ENCODE measurements at places on chromosomes 12 and 14.

GRCh38 chr12:64097366-64098105 is 124.6 kb downstream of the KICS2 start:
- no peak for DNase-seq

DNA sequence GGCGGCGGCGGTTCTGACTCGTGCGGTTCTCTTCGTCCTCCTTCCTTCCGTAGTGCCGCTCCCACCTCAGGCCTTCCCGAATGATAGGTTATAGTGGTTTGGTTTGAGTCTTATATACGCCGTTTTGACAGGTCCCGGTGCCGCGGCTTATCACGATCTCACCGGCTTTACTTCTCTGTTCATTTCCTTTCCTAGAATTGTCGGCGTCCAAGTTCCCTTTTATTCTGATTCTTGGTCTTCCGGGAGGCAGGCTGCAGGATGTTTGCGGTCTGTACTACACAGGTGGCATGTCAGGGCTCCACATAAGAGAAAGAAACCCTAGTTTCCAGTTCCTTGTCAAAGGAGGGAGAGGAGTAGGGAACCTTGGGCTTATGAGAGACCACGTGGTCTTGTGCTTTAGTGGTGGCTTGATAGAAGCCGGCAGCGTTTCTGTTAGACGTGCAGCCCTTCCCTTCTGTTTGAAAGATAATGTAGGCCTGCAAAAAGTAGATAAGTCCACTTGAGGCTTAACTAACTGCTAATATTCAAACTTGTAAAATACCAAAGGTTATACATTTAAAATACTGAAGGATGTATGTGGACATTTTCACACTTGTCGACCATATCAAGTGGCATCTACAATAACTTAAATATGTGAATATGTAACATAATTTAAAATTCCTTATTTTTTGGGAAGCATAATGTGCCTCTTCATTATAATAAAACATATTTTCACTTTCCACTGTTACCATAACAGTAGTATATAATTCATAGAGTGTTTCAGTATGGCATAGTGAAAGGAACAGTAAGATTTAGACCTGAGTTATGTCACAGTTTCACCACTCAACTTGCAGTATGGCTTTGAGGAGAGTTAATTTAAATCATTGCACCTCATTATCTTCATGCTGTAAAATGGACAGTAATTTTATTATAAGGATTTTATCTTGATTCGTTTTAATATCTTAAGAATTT is 804 bp downstream of the USP15 start:
- DNase-seq: peak; percentile 85

DNA sequence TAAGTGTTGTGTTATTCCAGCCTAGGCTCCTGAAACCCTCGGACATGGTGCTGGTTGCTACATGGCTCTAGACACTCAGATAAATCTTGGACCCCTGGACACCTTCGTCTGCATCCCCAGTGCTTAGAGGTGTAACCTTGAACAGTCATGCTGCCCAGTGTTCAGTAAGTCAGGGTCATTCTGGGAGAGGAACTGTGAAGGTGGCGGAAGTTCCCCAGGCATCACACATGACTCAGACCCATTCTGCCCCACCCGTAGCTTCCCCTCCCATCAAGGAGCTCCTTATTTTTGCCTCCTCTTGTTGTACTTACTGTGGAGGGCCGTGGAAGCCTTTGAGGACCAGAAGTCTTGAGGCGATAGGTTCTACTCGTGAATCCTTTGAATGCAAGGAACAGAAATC is 18.1 kb upstream of the SSPN start:
- DNase-seq: no peak

DNA sequence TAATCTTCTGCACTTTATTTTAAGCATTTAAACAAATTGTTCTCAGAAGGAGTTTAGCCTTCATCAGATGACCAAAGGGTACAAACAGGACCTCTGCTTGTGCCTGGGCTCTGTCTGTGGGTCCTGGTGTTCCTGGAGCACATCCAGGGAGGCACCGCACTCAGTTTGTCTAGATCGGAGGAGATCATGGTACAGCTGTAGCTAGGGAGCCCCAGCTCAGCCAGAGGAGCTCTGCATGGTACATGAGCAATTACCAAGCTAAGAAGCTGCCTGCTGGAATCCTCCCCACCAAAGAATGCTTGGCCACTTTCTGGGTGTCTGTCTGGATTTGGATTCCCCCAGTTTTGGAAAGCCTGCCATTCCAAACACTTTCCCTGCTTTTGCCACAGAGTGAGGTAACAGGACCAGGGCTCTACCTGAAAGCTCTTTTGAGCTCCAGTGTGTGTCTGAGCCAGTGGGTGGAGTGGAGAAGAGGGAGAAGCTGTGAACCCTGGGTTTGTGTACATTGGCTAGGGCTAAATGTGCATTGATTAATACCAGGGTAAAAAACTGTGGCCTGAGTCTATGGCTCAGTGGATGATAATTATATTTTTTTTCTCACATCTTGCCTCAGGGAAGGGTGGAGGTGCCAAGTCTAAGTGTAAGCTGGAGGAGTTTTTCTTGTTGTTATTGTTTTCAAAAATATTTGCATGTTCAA is 163.7 kb upstream of the IGF1 start:
- no peak for DNase-seq

GRCh38 chr14:54805070-54805444 is 97.6 kb downstream of the GCH1 start:
- DNase-seq: no peak

GRCh38 chr14:52473557-52473956 is 78.7 kb downstream of the TXNDC16 start:
- DNase-seq: no peak

GRCh38 chr14:24251880-24252288 is 9.5 kb upstream of the TINF2 start:
- DNase-seq: no peak

- DNase-seq: peak; percentile 88
These were observed 22.3 kb downstream of the PLEKHG3 start for GRCh38 chr14:64726585-64726890.

GRCh38 chr12:80470403-80470802 is 26.4 kb downstream of the PTPRQ start:
- no peak for DNase-seq

- no peak for DNase-seq
These were observed 114.9 kb downstream of the PIWIL1 start for GRCh38 chr12:130452546-130452945.

GRCh38 chr14:60183741-60184140 is 18.5 kb upstream of the DHRS7 start:
- no peak for DNase-seq

- no peak for DNase-seq
These were observed 62.1 kb downstream of the ACACB start for GRCh38 chr12:109178532-109178931.

GRCh38 chr14:99660794-99661193 is 15.9 kb downstream of the HHIPL1 start:
- no peak for DNase-seq

DNA sequence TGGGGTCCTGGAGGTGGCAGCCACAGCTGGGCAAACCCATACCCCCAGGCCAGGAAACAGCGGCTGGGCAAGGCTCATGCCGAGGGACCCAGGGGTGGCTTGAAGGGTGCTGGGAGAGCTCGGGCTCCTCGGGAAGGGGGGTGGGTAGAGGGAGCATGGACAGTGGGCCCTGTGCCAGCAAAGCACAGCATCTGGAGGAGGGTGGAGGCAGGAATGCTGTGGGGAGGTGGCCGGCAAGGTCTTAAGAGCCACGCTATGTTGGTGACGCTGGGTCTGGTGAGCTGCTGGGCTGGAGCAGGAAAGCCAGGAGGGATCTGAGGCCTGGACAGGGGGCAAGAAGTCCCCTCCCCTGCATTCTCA is 48.2 kb upstream of the DLK1 start:
- DNase-seq: no peak

DNA sequence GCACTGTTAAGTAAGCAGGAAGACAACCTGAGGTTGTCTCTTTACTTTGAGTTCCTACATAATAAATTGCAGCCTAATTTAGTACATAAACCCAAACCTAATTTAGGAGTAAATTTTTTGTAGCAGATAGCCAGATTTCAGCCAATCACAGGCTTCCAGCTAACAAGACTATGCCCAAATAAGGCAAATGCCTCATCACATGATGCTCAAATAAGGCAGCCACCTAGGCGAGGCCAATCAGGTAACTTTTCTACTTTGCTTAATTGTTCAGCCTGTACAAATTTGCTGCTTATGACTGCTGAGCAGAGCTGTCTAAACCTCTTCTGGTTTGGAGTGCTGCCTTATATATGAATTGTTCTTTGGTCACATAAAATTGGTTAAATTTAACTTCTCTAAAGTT is 1118.7 kb upstream of the TMEM132C start:
- DNase-seq: no peak

GRCh38 chr14:68379510-68380328 is 413.1 kb downstream of the ZFP36L1 start:
- DNase-seq: peak; percentile 68

- DNase-seq: no peak
These were observed 101.2 kb upstream of the SLC38A2 start for GRCh38 chr12:46473634-46474329.

- DNase-seq: no peak
These were observed 27.2 kb upstream of the AP4S1 start for GRCh38 chr14:30998100-30998706.

DNA sequence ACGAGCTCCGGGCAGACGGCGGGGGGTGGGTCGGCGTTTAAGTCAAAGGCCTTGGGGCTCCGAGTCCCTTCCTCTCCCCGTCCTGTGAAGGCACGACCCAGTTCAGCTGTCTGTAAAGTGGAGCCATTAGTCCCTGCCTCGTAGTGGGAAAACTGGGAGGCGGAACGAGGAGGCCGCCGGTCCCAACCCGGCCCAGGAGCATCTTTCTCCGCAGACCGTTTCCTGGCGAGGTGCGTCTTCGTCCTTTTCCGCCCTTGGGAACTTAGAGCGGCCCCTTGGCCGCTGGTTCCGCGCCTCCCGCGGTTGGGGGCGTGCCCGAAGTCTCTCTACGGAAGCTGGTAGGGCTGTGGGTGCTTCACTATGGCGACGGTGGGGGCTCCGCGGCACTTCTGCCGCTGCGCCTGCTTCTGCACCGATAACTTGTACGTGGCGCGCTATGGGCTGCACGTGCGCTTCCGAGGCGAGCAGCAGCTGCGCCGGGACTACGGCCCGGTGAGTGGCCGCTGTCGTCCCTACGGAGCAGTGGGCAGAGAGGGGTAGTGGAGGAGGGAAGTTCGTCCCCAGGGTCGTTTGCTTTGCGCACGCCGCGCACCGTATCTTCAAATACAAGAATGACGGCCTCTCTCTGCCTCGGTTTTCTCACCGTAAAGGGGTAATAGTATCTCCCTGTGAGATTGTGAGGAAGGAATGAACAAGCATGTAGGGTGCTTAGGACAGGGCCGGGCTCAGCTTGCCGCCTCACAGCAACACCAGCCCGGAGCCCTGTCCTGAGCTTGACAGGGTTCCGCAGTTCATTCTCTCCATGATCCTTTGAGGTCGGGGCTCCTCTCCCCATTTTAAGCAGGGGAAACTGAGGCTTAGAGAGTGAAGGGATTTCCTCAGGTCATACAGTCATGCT is at the start of gene OGFOD2:
Gene OGFOD2 (plus strand): TSS at position 353 of the 898 bp plus-strand sequence. CDS start 8 bp downstream, at position 361.
- DNase-seq: peak; percentile 98

DNA sequence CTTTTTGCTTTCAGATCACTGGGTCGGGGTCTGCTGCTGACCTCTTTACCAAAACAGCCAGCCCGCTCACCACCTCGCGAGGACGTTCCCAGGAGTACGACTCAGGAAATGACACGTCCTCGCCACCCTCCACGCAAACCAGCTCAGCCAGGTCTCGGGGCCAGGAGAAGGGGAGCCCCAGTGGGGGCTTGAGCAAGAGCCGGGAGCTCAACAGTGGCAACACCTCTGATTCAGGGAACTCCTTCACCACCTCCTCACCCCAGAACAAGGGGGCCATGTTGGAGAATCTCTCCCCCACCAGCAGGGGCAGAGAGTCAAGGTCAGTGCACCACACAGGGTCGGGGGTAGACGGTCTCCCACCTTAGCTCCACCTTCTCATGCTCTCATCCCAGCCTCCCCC is 33.4 kb upstream of the HSPB8 start:
- no peak for DNase-seq

DNA sequence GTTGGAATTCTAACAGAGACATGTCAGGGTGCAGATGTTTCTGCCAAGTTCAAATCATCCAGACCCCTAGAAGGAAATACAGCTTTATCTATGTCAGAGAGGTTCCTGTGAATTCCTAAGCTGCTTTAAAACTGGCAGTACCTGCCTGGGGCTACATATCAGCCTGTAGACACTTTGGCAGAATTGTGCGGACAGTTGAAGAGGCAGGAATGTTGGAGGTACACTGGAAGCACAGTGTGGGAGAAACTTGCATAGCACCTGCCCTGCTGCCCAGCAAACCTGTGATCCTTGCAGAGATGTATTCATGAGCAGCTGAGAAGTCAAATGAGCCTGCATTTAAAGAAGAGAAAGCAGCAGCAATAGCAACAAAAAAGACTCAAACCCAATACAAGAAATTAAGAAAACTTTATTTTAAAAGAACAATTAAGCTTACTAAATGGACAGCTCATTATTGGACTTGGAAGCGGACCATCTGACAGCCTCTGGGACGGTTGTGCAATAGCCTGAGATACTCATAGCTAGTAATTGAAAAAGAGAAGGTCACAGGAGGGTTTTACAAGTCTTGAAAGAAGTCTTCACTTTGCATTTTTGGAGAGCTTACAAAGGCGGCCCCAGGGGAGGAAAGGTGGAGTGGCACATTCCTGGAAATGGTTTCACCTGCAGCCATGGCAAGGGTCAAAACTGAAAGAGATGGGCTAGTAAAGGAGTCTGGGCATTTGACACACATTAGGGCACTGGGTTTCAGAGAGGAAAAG is 280.9 kb upstream of the FLRT2 start:
- DNase-seq: no peak

DNA sequence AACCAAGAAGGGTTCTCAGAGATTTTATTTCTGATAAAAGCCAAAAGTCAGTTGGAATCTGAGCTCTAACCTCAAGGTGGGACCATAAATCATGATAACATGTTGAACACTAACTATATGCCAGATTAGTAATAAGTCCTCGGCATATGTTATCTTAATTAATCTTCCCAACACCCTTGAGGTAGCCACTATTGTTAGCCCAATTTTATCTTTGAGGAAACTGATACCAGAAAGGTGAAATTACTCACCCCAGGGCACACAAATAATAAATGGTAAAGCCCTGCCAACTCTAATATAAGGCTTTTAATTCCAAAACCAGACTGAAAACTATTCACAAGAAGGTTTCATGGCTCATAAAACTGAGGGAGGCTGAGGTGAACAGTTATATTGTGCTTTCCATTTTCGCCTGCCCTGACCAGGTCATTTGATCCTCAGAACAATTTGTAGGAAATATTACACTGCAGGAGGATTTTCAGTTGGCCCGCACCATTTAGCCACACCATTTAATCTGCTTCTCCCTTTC is 16.1 kb upstream of the NUAK1 start:
- no peak for DNase-seq
